Foreskin keratinocyte (primary cell): ENCODE measurements at places on chromosomes 2 and 18. TPM values are rescaled to one million over a fixed set of nuclear protein-coding genes. Genes with fewer than 3 reads are reported as not detected.

The C2orf81 gene
- total RNA-seq = 1.5 and 3.5 TPM in 2 replicates

The COX5B gene
- 225 and 247 TPM in 2 replicates for total RNA-seq

The UGT1A8 gene
- total RNA-seq = not detected in 2 replicates

The KLHL30 gene
- not detected in 2 replicates for total RNA-seq

The TTC21B gene
- 9.8 and 12.0 TPM in 2 replicates for total RNA-seq

The CIDEA gene
- 12.3 and 12.5 TPM in 2 replicates for total RNA-seq
